Jurkat, Clone E6-1 (cell line): ENCODE measurements at places on chromosomes 1 and 21.
A peak's percentile ranks its signal among the peaks of the same experiment; 100 is the strongest.

DNA sequence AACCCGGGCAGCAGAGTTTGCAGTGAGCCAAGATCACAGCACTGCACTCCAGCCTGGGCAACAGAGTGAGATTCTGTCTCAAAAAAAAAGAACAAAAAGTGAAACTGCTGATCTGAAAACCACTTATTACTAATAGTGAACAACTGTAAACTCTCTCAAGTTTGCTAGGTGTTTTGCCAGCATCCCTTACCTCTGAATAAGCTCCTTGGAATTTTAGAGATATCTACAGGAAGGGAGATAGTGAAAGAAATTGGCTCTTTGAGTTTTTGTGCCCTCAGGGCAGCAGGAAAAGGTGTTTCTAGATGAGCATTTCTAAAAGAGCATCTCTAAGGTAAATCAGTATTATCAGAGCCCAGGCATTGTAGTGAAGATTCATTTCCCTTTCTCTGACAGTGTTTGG lies 27.1 kb downstream of the PARK7 start:
- no peak for DNase-seq

DNA sequence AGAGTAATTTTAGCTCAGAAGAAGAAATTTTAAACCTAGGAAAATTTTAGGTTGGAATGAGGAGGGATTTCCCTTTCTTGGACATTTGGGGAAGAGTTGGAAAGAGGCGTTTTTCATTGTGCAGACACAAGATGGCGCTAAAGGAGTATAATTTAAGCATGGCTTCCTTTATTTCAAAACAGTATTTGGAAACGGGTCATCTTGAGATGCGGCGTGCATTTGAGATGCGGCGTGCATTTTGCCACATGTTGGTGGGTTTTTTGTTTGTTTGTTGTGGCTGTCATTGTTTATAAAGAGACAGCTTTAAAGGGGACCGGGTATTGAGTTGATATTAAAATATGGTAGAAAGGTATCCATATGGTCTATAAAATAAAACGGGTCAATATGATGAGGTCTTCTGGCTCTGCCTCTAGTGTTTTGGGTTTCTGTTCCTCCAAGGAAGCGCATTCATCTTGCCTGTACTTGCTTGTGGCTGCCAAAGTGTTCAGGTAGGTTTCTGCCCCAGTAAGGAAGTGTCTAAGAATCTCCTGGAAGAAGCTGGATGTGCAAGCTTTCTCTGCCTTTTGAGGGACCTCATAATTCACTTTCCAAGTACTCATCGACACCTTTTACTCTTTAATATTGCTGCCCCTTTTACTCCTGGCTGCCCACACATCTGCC lies 210.3 kb downstream of the SLC35F3 start:
- peak; percentile 46 for DNase-seq

DNA sequence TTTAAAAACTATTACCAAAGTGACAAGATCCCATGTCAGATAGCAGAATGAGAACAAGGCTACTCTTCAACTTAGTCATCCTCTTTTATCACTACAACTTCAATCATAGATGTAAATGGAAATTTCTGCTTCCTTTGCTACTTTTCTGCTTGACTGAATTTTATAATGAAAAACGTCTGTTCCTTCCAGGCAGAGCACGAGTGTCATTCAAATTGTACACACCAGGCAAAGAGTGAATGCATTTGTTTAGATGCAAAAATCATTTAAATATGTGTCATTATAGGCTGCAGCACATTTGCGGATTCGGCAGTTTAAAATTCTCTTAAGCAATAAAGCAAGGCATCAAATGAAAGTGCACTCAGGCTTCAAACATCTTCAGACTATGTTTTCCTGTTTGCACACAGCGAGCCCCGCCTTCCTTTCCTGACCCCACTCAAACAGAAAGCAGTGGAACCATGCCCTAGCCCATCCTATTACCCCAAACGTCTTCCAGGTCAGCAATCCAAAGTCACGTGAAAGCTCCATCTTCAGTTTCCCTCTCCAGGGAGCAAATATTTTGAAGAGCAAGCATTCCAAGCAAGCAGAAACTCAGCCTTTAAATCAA lies 99.6 kb downstream of the APP start:
- no peak for DNase-seq

- DNase-seq = no peak
These were observed 996 bp upstream of the MGST3 start for GRCh38 chr1:165629848-165630628.
